ENCODE measurements at places on chromosomes 5 and 9.

DNA sequence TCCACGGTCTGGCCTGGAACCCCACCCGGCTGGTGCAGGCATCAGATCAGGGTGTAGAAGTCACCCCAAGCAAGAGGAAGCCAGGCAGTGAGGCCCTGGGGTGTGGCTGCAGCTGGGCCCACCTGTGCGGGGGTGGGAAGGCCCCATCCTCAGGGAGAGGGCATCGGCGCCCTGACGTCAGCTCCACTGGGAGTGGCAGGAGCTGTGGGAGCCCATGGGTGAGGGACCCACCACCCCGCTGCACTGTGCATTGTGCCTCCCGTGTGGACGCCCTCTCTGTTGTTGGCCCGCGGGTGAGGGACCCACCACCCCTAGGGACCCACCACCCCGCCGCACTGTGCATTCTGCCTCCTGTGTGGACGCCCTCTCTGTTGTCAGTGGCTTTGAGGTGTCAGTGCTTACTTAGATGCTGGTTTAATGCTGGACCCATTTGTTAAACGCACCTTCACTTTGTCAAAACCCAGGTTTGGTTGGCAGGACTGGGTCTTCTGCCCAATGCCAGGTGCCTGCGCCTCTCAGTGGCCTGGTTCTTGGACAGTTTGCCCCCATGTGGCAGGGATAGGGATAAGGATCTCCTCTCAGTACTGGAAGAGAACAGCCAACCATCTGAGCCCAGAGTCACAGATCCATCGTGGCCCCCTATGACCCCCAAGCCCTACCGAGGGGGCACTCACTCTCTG lies 6.9 kb upstream of the EXOC3 start:
- no peak for DNase-seq

GRCh38 chr9:36011379-36011778 lies 25.3 kb upstream of the RECK start:
- no peak for DNase-seq

DNA sequence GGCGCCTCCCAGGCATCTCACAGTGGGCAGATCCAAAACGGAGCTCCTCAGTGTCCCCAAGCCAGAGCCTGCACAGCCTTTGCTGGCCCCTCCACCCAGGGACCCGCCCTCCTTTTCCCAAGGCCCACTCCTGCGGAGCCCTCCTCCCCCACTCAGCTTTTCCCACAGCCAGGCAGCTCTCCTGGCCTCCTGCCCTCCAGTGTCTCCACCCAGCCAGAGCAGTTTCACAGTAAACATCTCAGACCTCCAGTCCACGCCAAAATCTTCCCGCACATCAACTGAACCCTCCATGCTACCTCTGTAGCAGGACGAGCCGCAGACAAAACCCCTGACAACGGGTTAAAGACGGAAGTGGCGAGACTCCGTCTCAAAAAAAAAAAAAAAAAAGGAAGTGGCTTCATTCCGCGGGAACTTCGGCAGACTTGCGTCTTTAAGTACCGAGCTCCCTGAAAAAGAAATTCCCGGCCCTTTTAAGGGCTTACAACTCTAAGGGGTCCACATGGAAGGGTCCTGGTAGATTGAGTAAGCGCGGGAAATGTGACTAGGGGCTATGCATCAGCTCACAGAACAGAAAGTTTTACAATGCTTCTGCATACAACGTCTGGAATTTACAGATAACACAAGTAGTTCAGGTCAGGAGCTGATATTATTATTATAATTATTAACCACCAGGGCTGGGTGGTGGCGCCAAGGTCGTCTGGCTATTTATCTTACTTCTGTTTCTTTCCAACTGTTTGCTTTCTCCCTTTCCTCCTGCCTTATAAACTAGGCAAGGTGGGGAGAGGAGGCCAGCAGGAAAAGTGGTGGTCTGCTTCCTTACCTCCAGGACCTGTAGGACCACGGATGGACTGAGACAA lies 11.4 kb upstream of the GRIN1 start:
- peak; percentile 39 for DNase-seq

DNA sequence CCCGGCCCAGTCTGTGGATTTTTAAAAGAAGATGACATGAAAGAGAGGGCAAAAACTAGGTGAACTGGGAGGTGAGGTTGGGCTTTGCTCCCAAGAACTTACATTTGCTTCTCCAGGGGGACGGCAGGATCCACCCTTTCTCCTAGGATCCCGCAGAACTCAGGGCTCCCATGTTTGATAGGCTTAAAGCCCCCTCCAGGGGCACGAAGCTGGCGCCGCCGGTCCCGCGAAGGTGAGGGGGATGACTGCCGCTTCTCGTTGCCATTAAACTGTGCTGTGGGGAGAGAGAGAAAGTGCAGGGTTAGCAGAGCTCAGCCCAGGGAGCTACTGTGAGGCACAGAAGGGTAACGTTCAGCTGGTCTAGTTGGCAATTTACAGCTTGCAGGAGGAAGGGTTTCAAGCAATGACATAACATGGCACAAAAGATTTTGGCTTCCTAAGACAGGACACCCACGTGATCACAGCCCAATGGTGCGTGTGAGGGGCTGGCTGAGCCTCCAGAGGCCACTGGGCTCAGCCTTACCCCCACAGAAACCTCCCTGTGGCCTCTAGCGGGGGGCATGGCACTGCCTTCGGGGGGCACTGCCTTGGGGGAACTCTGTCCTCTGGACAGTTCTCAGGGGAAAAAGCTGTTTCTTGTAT lies 52.0 kb upstream of the SLC25A51 start:
- no peak for DNase-seq

GRCh38 chr9:114501796-114502682 lies 3.2 kb downstream of the WHRN start:
- DNase-seq, result no peak

- DNase-seq, result no peak
Observed at GRCh38 chr5:133409210-133409674, 203.1 kb downstream of the FSTL4 start.

- no peak for DNase-seq
Observed at GRCh38 chr9:75051285-75051684, 23.2 kb upstream of the CARNMT1 start.

Data from T-helper 2 cell treated with Interferon-gamma antibody and Interleukin-4, amounts not matched to agents 5 μg/mL and 100 μg/mL, for 36 hours (primary cell).